AG09319 (cell line): ENCODE measurements at places on chromosomes 7 and 10.

- DNase-seq: no peak
Measured at GRCh38 chr10:21488246-21488956, 37.1 kb downstream of the SKIDA1 start.

GRCh38 chr7:90312745-90313144 lies 8.4 kb downstream of the FAM237B start:
- DNase-seq: no peak

GRCh38 chr7:33880787-33881186 lies 24.6 kb upstream of the BMPER start:
- DNase-seq: no peak

DNA sequence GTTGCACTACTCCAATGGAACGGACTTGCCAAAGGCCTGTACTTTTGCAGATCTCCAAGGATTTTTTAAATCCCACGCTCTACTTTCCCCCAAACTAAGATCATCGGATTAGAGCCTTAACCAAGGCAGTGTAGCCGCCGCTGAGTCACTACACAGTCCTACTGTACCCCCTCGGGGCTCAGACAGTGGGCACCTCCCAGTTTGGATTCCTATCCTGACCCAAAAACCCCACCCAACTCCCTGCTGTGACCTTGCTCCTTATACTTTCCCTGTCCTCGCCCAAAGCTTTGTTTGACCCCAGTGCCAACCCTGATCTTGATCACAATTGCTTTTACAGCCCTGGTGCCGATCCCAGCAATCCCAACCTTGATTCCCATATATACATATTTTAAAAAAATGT lies 17.5 kb upstream of the PLAU start:
- no peak for DNase-seq

DNA sequence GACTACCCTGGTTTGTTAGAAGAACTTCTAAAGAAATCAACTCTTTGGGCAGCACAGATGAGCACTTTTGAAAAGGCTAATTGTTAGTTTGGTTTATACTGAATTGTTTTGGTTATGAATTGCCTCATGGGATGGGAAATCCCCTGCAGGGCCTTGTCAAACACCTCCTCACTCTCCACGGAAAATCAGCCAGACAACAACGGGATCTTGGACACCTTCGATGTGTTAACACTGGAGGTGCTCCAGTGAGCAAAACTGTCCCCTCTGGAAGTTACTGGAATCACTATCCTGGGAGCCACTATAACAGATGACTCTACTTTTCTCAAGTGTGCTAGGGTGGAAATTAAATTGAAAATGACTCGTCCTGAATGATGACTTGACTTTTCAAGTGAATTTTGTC lies 38.7 kb downstream of the CDK6 start:
- no peak for DNase-seq

DNA sequence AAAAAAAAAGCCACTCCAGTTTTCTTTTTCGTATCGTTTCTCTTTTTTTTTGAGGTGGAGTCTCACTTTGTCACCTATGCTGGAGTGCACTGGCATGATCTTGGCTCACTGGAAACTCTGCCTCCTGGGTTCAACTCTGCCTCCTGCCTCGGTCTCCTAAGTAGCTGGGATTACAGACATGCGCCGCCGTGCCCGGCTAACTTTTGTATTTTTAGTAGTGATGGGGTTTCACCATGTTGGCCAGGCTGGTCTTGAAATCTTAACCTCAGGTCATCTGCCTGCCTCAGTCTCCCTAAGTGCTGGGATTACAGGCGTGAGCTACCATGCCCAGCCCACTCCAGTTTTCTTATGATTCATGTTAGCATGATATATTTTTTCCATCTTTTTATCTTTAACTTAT lies 92.7 kb downstream of the ANKRD61 start:
- DNase-seq: no peak

DNA sequence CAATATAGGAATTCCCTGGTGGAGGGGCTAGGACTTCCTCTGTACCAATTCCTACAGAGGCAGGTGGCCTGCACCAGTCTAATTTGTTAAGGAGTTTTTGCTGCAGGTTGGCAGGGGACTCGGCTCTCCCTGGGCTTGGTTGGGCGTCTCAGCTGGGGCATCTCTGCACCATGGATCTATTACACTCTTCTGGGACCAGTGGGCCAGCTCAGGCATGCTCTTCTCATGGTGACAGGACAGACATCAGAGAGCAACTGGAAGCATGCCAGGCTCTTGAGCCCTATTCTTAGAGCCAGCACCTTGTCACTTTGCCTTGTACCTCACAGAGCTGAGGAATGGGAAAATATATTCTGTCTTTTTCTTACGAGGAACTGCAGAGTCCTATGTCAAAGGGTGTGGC lies 74.6 kb downstream of the SH2D4B start:
- no peak for DNase-seq

- no peak for DNase-seq
Measured at GRCh38 chr10:69329721-69330178, 51.5 kb downstream of the HK1 start.

DNA sequence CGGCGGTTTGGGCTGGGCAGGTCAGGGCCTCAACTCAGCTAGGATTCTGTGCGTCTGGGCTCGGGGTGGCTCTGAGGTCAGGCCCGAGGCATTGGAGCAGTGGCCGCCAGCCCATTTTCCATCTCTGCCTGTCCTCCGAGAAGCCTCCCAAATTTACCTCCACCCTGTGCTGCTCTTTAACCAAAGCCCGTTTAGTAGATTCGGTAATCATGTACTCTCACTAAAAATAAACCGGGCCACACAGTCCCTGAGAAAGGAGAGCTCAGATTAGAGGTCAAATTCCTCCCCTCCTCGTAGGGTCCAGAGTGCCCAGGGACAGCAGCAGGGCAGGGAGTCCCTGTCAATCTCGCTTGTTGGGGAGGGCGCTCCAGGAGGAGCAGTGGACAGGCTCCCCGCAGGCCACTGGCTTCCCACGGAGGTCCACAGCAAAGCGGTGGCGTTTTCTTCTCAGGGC lies 88.7 kb upstream of the CHST15 start:
- DNase-seq: no peak
